ENCODE measurements at places on chromosomes 4 and X. TPM values are rescaled to one million over a fixed set of nuclear protein-coding genes. Genes with fewer than 3 reads are reported as not detected.
A peak's percentile ranks its signal among the peaks of the same experiment; 100 is the strongest.

DNA sequence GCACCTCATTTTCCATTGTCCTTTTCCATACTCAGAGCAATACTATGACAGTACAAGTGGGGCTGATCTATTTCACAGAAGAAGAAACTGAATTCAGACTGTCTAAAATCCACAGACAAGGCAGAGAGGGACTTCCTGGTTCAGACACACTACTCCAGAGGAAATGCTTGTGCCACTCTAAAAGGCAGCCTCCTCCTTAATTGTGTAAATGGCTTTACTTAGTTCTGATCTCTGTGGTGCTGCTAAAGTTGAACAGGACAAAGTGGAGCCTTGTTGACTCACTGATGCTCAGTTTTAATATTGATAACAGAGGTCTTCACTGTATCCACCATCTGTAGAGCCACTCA lies 122.4 kb downstream of the KIT start:
- no peak for DNase-seq

Gene HERC5
- total RNA-seq: 2.8 TPM

- DNase-seq: no peak
These were observed 148.7 kb upstream of the RASGEF1B start for GRCh38 chr4:81620442-81620841.

DNA sequence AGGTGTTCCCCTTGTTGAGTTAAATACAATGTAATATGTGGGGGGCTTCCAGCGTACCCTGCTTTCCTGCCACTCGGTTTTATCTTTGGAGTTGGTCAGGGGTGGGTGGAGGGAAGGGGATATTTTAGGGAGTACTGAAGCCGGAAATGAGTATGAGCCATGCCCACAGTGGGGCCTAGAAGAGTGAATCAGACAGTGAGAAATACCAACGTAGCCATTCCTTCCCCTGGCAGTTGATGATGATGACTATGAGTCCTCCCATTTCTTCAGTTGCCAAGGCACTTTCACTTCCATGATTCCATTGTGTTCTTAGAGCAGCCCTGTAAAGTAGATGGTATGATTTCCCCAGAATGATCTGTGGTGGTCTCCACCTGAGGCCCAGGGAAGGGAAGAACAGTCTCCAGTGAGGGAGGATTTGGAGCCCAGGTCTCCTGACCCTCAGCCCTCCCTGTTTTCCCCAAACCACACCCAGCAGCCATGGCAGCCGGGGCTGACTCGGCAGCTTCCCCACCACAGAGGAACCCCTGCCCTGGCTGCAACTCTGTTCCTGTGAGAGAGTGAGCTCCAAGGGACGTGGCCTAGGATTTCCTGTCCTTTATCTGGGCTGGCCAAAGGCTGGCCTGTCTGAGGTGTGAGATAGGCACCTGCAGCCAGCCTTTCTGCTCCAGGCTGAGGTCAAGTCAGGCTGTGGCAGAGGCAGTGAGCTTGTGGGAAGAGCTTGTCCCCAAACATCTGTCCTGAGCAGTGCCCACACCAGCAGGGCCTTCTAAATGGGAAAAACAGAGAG lies 52.7 kb downstream of the STARD8 start:
- DNase-seq: no peak

- DNase-seq: peak; percentile 9
These were observed 244.9 kb upstream of the AGA start for GRCh38 chr4:177687117-177687516.

DNA sequence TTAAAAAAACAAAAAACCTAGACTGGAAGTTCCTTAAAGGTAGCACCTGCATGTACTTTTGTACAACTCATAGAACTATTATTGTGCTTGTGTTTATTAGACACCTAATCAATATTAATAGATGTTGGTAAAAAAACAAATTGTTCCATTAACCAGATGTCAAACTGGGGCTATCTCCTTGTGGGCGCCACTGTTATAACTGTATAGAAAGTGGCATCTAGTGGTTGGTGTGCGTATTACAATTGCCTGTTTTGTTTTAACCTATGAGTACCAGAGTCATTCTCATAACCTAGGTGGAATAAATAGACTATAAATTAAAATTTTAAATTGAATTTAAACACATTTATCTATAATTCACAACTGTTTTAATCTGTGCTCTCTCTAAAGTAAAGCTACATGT lies 97.4 kb downstream of the COL4A5 start:
- DNase-seq: peak; percentile 50

GRCh38 chr4:21890231-21890630 lies 58.3 kb downstream of the KCNIP4 start:
- DNase-seq: no peak

Gene PTPN13
- 52.8 TPM for total RNA-seq

DNA sequence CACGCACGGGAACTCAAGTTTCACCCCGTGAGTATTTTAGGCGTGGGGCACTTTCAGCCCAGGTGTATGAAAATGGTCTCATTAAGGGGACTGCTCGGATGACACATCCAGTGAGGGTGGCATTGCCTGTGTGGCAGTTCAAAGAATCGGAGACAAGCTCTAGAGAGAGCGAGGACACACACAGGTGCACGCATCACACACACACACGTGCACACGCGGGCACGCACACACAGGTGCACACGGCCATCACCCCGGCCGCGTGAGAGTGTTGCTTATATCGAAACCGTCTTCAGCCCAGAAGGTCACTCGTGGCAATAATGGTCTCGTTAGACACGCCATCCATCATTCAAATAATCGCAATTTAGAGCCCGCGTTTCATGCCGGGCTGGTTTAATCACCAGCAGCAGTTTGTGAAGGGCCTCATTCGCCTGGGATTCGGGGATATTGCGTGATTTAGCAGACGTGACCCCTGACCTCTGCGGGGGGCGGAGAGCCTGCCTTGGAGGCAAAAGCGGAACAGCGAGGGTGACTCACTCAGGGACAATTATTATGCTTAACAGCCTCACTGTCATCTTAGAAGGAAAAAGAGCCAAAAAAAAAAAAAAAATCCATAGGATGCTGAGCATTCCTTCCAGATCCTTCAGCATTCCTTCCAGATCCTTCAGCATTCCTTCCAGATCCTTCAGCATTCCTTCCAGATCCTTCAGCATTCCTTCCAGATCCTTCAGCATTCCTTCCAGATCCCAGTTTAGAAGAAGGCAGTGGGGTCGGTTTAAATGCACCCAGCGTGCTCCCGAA lies 89.4 kb upstream of the PPP2R3B start:
- DNase-seq: no peak

Gene PCDH10
- total RNA-seq: 22.7 TPM

Gene ANOS1
- total RNA-seq: 6.4 TPM

- no peak for DNase-seq
These were observed 166.2 kb upstream of the VCX3A start for GRCh38 chrX:6701085-6701484.

DNA sequence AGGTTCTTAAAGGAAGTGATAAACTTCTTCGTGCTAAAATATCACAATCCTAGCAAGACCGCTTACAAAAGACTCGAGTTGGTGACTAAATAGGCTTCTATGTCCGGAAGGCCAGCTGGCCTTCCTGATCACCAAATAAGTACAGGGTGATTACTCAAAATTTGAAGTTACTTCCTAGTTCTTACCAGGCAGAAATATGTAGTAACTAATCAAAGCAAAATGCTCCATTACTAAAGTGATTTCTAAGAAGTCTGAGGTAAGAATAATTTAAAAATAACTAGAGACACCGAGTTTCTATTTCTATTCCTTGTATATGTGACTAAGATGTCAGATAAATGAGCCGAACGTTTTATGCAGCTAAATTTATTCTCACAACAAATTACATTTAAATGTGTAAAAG lies 62.2 kb downstream of the NSUN7 start:
- DNase-seq: no peak

- no peak for DNase-seq
These were observed 131.9 kb downstream of the REELD1 start for GRCh38 chr4:146346276-146346675.

DNA sequence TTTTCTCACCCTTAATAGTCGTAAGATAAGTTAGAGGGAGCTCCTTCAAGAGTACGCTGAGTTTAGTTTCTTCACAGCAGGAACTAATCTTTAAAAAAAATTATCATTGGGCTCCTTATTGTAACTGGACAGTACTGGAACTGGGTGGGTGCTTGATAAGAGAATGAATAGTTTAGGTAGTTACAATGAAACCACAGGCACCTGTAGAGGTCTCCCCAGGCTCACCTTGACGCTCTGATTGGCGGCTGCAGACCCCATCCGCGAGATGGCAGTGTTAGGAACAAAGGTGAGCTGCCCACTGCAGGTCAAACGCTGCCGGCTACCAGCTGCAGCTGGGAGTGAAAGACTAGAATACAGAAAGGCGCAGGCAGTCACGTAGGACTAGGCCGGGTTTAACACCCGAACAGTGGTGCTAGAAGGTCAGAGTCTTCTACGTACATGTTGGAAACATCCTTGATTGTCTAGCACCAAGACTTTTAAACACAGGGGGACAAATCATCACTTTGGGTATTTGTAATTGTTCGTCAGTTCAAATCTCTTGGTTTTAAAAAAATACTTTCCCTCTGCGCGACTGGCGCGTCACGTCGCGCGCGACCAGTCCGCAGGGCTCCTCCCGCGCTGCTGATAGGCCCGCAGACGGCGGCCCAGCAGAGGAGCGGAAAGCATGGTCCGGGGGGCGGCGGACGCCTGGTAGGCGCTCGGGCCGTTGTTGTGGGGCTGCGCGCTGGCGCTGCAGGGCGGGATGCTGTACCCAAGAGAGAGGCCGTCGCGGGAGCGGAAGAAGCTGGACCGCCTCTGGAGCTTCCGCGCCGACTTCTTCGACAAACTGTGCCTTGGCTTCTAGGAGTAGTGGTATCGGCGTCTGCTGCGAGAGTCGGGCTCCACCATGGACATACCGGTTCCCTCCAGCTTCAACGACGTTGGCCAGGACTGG lies 45.6 kb downstream of the SMARCA5 start:
- peak; percentile 89 for DNase-seq

GRCh38 chr4:18366892-18367291 lies 345.3 kb upstream of the LCORL start:
- DNase-seq: peak; percentile 63
